ENCODE measurements at places on chromosomes 5 and 9. TPM values are rescaled to one million over a fixed set of nuclear protein-coding genes. Genes with fewer than 3 reads are reported as not detected.

- no peak overlapping the region for H3K27ac ChIP-seq
- H3K27me3 ChIP-seq = no peaks in the 10 kb centered on the region
- no peaks in the 10 kb centered on the region for H3K4me1 ChIP-seq
- H3K4me3 ChIP-seq = no peak overlapping the region
Measured at GRCh38 chr9:38309324-38310195, 82.9 kb upstream of the ALDH1B1 start.

- H3K36me3 ChIP-seq = no peaks in the 10 kb centered on the region
- no peaks in the 10 kb centered on the region for H3K27me3 ChIP-seq
- H3K27ac ChIP-seq = peak overlapping the region; percentile 88
- peaks cover 40% of the 10 kb centered on the region for H3K4me1 ChIP-seq
- DNase-seq = peak; percentile 97
Measured at GRCh38 chr9:83432104-83432627, 106.0 kb downstream of the FRMD3 start.

- H3K4me1 ChIP-seq = peaks cover 7% of the 10 kb centered on the region
- H3K36me3 ChIP-seq = no peaks in the 10 kb centered on the region
- H3K27ac ChIP-seq = no peak overlapping the region
Measured at GRCh38 chr9:108300306-108301287, 555.2 kb downstream of the ACTL7B start.

GRCh38 chr5:164361986-164362385 lies 856.6 kb downstream of the MAT2B start:
- no peaks in the 10 kb centered on the region for H3K27me3 ChIP-seq
- no peak overlapping the region for H3K27ac ChIP-seq
- no peaks in the 10 kb centered on the region for H3K4me1 ChIP-seq
- DNase-seq = no peak
- no peaks in the 10 kb centered on the region for H3K36me3 ChIP-seq
- no peak overlapping the region for H3K4me3 ChIP-seq

DNA sequence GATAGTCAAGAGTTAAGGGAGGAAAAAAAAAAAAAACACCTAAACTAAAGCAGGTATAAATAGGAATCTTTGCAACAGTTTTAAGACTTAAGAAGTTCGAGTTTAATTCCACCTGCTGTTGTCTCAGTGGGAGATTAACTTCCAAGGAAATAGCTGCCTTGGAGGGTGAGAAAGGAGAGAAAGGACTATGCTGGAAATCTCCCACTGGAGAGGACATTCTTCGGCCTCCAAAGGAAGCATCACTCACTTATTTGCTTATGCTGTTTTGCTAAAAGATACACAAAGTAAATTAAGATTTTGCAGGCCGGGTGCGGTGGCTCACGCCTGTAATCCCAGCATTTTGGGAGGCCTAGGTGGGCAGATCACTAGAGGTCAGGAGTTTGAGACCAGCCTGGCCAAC lies 317.9 kb upstream of the MPDZ start:
- no peaks in the 10 kb centered on the region for H3K4me1 ChIP-seq
- H3K27ac ChIP-seq = no peak overlapping the region
- no peak for DNase-seq
- no peaks in the 10 kb centered on the region for H3K27me3 ChIP-seq

GRCh38 chr5:173278641-173279040 lies 43.6 kb upstream of the NKX2-5 start:
- no peak overlapping the region for H3K4me3 ChIP-seq
- H3K27me3 ChIP-seq = no peaks in the 10 kb centered on the region
- H3K36me3 ChIP-seq = no peaks in the 10 kb centered on the region
- no peak overlapping the region for H3K27ac ChIP-seq
- no peak for DNase-seq
- H3K4me1 ChIP-seq = peaks cover 4% of the 10 kb centered on the region

DNA sequence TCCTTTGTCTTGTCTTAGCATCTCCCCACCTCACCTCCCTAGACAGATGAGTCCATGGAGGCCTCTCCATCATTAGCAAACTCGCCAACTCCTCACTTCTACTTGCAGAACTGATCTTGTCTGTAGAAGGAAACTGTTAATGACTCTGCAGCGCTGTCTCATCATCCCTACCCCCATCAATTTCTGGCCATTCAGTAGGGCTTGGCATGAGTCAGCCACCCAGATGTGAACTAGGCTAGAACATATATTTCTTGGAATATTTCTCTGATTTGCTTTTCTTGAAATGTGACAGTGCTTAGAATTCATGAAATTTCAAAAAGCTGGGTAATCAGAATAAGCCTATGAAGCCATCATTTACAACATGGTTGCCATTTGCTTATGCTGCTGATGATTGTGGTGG lies 1125.0 kb upstream of the DMAC1 start:
- H3K4me3 ChIP-seq = no peak overlapping the region
- no peak overlapping the region for H3K27ac ChIP-seq

- H3K27me3 ChIP-seq = no peaks in the 10 kb centered on the region
- no peak overlapping the region for H3K4me3 ChIP-seq
- H3K4me1 ChIP-seq = no peaks in the 10 kb centered on the region
- peaks cover 42% of the 10 kb centered on the region for H3K36me3 ChIP-seq
Measured at GRCh38 chr9:15492485-15493150, 18.2 kb downstream of the PSIP1 start.

DNA sequence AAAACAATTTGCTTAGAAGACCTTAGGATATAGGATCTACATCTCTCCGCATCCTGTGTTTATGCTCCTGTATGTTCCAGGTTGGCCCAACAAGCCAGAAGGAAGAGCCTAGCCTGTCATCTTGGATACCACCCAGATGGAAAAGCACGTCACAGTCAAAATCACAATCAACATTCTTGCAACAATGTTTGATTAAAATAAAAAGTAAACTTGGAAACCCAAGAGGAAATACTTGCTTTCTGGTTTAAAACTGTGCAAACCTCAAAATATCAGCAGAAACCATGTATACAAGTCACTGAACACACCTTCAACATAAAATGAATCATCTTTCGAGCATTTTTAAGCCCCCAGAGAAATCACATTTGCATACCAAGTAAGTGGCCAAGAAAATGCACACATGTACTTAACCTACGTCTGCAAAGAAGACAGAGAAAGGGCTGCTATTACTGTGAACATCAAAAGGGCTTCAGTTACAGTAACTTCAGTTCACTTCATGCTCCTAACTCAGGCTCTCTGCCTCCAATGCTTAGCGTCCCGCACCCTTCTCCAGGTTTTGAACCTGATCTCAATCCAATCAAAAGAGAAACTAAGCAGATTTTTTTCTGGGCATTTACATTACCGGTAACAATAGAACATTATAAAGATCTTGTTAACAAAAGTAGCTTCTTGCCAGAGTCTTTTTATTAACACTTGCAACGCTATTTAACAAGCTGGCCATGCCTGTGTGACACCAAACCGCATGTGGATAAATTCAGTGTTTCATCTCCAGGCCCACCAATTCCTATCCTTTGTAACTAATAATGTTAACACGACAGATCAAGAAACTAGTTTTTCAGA lies 1.3 kb downstream of the ENC1 start:
- peaks cover 56% of the 10 kb centered on the region for H3K4me1 ChIP-seq
- peaks cover 16% of the 10 kb centered on the region for H3K36me3 ChIP-seq
- peak overlapping the region; percentile 70 for H3K4me3 ChIP-seq
- H3K27ac ChIP-seq = peak overlapping the region; percentile 94
- H3K27me3 ChIP-seq = no peaks in the 10 kb centered on the region

DNA sequence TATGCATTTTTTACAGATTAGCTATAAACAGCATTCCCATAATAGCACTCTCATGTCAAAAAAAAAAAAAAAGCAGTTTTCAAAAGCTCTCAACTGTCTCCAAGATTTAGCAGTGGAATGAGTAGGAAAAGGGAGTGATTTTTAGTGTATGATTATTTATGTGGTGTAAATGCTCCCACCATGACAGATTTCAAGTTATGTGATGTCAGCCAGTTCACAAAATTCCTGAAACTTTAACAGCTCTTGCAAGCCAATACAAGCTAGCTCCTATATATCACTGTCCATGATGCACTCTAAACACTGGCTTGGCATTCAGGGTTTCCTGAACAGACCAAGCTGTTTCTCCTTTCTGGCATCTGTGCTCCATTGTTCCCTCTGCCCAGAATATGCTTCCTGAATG lies 7.9 kb upstream of the ANKDD1B start:
- no peaks in the 10 kb centered on the region for H3K4me1 ChIP-seq
- H3K4me3 ChIP-seq = no peak overlapping the region
- peaks cover 31% of the 10 kb centered on the region for H3K36me3 ChIP-seq
- H3K27me3 ChIP-seq = no peaks in the 10 kb centered on the region
- no peak for DNase-seq

The LCN12 gene
- total RNA-seq = not detected

The MYMK gene
- total RNA-seq = not detected

The PCDHA9 gene
- 3.3 TPM for total RNA-seq

The GNA14 gene
- total RNA-seq = 1.3 TPM

The ITGA2 gene
- total RNA-seq = 2.2 TPM

The EIF4E1B gene
- not detected for total RNA-seq

Measured in stomach (tissue), 19 donors.